Tibial artery (tissue), 4 donors: ENCODE measurements at places on chromosomes 1 and 21.

DNA sequence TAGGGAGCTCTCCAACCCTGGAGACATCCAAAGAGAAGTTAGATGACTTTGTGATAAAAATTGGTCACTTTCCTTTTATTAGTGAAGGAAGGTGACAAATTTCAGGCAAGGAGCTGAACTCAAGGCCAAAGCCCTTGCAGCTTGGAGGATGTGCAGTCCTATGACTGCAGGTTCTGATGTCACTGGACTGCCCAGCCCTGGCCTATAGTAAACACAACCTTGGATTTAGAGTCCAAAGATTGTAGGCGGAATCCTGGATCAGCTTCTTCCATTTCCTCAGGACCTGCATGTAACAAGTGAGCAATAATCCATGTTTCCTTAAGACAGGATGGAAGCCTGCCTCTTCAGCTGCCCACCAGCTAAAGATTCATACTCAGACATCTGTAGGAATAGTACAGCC lies 169.3 kb upstream of the ZC3H12A start:
- no peak for DNase-seq

- peak; percentile 72 for DNase-seq
Observed at GRCh38 chr1:180533266-180533987, 25.3 kb upstream of the OVAAL start.

GRCh38 chr1:79469139-79469538 lies 462.6 kb upstream of the ADGRL4 start:
- no peak for DNase-seq

GRCh38 chr1:234040446-234041317 lies 136.2 kb downstream of the SLC35F3 start:
- no peak for DNase-seq

DNA sequence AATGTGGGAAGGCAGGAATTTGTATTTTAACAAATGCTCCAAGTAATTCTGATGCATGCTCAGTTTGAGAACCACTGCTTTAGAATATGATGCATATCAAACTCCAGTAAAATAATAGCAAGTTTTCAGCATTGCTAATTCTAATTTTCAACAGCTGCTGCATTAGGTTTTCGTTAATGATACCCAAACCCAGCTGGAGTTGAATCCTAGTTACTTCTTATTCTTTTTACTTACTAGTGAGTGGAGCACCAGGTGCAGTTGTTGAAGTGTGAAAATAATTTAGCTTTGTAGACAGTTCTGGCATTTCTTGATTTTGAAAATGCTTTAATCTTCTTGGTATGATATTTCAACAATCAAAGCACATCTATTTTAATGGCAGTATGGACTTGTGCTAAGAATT lies 138.5 kb downstream of the HS2ST1 start:
- DNase-seq: no peak

GRCh38 chr1:107220036-107220435 lies 79.2 kb downstream of the NTNG1 start:
- DNase-seq: no peak

GRCh38 chr1:168391851-168392681 lies 111.4 kb downstream of the TBX19 start:
- DNase-seq: no peak

DNA sequence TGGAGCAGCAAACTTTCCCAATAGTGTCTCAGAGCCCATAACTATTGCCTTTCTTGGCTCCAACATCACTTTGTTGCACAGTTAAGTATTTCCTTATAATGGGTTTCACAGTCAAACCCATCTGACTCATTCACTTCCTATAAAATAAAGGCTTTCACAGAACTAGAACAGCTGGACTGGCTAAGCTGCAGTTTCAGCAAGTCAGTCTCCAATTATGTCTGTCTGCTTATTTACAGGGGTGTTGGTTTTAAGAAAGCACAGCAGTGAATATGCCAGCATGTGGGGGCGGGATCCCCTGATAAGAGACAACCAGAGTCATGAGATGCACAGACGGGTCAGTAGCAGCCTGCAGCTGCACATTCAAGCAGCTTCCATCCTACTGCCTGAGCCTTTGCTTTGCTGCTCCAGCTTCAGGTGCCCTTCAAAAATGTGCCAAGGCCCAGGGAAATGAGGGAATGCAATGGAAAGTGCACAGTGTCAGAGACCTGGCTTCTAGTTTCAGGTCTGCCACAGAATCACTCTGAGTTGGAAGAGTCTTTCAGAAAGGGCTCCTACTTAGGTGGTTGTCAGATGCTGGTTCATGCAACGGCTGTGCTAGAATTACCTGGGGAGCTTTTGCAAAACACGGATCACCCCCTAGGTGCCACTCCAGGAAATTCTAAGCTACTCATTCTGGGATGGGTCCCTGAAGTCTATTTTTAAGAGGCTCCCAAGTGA lies 24.8 kb downstream of the RNF19B start:
- DNase-seq: no peak

DNA sequence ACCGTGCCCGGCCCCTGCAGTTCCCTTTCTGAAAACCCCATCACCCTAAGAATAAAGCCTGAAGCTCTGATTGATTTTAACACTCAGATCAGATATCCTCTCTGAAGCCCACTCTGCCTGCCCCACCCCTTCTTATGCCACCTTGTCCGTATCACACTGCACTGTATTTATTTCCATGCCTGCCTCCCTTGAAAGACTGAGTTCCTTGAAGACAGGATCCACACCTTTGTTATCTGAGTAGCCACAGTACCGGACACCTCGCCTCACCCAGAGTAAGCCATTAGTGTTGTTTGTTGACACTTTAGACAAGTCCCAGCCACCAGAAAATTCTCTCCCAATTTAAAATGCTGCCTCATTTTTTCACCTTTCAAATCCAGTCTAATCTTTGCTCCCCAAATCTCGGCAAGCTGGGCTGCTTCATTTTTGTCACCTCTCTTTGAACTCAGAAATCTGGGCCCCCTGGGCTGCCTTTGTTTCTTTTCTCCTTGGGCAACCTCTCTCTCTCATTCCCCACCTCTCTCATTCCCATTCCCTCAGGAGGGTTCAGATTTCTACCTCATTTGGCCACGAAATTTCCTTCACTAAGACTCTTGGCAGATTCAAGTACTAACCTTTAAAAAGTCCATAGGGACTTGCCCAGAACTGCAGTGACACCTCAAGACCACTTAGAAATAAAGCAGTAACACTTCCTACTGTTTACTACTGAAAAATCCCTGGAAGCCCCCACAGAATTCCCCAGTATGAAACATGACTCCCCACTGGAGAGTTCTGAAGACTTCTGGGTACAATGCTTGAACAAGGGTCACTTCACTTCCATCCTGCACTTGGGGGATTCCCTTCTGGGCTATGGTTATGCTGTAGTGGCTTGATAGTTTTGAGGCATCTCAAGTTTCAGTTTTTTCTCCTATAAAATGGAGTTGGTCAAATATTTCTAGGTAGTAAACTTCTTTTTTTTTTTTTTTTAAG lies 8.7 kb upstream of the PPP1R15B start:
- no peak for DNase-seq

DNA sequence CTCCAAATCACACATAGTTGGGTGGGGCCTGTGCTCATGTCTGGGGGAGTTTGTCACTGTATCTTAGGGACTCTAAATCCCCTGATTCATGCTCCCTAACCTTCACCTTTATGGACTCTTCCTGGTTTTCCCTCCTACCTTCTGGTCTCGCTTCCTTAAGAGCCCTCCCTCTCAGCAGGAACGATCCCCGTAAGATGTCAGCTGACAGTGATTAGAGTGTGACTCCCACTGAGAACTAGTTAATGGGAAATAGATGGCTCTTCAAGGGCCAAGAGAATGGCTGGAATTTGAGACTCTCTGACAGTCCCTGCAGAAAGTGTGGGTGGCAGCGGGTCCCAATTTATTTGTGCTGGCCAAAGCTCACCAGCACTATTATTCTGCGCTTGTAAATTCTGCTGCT lies 22.0 kb downstream of the LYPD8 start:
- DNase-seq: no peak
